ENCODE measurements at places on chromosomes 6 and 20.

DNA sequence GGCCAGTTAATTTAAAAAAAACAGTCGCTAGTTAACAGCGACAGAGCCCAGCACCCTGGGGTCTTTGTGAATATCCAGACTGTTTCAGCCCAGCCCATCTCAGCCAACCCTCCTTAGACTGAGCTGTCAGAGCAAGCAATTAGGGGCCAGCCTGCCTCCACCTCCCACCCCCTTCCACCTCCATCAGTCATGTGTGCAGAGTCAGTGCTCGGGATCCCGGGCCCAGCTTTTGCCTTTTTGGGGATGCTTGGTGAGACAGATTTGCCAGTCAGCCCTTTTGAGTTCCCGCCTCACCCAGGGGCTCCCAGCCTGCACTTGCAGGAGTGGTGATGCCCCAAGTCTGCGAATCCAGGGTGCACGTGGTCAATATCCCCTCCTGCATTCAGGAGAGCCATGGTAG is 6.5 kb upstream of the FAM83D start:
- no peak overlapping the region for H3K4me3 ChIP-seq
- no peaks in the 10 kb centered on the region for H3K36me3 ChIP-seq
- no peak for DNase-seq
- no peaks in the 10 kb centered on the region for H3K4me1 ChIP-seq
- H3K27me3 ChIP-seq, result no peaks in the 10 kb centered on the region
- no peak overlapping the region for H3K27ac ChIP-seq

DNA sequence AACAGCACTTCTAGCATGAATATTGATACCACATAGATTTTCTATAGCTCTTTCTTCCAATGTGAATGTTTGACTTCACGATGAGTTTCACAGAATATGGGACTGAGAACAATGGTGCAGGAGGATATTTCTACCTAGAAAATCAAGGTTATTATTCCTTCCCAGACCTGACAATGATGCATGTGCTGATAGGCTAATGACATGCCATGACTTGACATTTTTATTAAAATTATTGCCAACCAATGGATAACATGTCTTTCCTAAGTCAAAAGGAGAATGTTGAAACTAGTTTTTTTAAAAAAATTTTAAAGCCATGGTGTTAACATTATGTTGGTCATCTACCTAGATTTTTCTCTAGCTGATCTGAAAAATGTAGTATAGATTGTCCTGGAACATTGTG is 923 bp downstream of the IL17A start:
- H3K4me1 ChIP-seq, result no peaks in the 10 kb centered on the region
- DNase-seq, result no peak
- no peaks in the 10 kb centered on the region for H3K36me3 ChIP-seq
- no peak overlapping the region for H3K27ac ChIP-seq

- no peaks in the 10 kb centered on the region for H3K27me3 ChIP-seq
- no peaks in the 10 kb centered on the region for H3K4me1 ChIP-seq
- H3K4me3 ChIP-seq, result no peak overlapping the region
- no peaks in the 10 kb centered on the region for H3K36me3 ChIP-seq
Observed at GRCh38 chr6:143394389-143394788, 56.1 kb downstream of the ADAT2 start.

- H3K27ac ChIP-seq, result peak overlapping the region; percentile 42
- peaks cover 13% of the 10 kb centered on the region for H3K4me1 ChIP-seq
- no peak overlapping the region for H3K4me3 ChIP-seq
- no peak for DNase-seq
Observed at GRCh38 chr20:18571578-18571977, 4.3 kb downstream of the SMIM26 start.

GRCh38 chr20:25318471-25319240 is 70.8 kb downstream of the PYGB start:
- H3K36me3 ChIP-seq, result peaks cover 5% of the 10 kb centered on the region
- H3K27me3 ChIP-seq, result no peaks in the 10 kb centered on the region
- no peak overlapping the region for H3K4me3 ChIP-seq

- no peak for DNase-seq
- no peaks in the 10 kb centered on the region for H3K36me3 ChIP-seq
- no peak overlapping the region for H3K4me3 ChIP-seq
- H3K27me3 ChIP-seq, result no peaks in the 10 kb centered on the region
Observed at GRCh38 chr6:103085801-103086200, 1692.3 kb downstream of the GRIK2 start.

DNA sequence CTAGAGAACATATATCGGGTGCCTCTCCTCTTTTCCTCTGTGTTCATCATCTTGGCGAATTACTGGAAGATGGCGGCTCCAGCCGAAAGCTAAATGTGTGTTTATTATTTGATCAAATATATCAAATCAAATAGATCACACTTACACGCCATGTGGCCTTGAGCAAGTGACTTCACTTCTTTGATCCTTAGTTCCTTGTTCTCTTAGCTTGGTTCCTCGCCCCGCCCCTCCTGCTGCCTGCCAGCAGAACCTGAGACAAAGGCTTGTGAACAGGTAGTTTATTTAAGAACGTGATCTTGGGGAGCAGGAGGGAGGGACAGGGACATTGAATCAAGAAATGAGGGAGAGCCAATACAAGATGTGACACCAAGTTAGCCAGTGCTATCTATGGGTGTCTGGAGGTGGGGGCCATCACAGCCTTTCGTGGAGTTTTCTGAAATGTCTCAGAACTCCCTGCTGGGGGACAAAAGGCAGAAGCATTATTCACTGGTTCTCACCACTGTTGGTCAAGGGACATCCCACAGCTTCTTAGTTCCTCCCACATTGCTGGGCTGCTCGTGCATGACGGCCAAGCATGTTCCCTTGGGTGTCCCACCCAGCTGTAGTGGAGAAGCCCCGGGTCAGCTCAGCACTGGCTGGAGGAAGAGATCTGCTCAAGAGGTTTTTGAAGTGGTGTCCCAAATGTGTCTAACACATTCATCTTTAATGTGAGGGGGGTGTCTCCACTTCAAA is 44.9 kb upstream of the RNF24 start:
- no peak overlapping the region for H3K4me3 ChIP-seq
- H3K36me3 ChIP-seq, result no peaks in the 10 kb centered on the region
- peaks cover 3% of the 10 kb centered on the region for H3K27me3 ChIP-seq
- peaks cover 3% of the 10 kb centered on the region for H3K4me1 ChIP-seq
- no peak for DNase-seq
- no peak overlapping the region for H3K27ac ChIP-seq

Measured in activated naive CD8-positive, alpha-beta T cell treated with anti-CD3 and anti-CD28 coated beads for 36 hours (primary cell).